CD4-positive, alpha-beta T cell (primary cell): ENCODE measurements at places on chromosomes 6 and 20.

- no peak for DNase-seq
Observed at GRCh38 chr20:64104667-64105451, 2.5 kb downstream of the NPBWR2 start.

- DNase-seq = no peak
Observed at GRCh38 chr6:24831771-24832716, 33.3 kb upstream of the ARMH2 start.

- DNase-seq = no peak
Observed at GRCh38 chr20:20365480-20366161, 2.3 kb upstream of the INSM1 start.

- DNase-seq = no peak
Observed at GRCh38 chr20:53763707-53764414, 170.2 kb upstream of the ZNF217 start.

DNA sequence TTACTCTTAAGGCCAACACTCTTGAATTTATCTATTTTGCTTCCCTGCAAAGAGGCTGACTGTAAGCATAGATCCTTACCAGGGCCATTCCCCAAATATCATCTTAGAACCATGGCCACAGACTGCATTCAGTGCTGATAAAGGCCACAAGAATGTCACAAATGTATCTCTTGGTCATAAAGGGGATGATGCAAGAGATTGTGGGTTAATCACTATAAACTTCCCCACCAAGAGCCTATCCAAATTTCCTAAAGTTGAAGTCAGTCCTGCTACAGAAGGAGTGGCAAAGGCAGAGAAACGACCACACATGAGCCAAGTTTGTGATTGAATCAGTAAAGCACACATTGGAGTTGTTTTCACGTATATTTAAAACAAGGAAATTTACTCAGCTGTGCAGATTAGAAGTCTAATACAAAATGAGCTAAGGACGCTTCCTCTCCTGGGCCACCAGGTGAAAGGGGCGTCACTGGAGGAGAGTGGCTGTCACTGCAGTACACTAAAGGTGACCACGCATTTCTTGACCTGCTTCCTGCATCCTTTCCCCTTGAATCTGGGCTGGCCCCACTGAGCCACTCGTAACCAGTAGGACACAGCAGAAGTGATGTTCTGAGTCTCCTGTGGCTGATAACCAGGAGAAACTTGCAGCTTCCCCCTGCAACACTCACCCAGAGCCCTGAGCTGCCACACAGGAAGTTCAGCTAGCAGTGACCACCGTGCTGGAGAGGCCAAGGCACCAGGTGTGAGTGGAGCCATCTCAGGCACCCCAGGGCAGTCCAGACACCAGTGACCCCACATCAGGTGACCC, 181.9 kb downstream of the SYNDIG1 start:
- DNase-seq = no peak

- DNase-seq = no peak
Observed at GRCh38 chr20:18511571-18511970, 3.8 kb downstream of the SEC23B start.

DNA sequence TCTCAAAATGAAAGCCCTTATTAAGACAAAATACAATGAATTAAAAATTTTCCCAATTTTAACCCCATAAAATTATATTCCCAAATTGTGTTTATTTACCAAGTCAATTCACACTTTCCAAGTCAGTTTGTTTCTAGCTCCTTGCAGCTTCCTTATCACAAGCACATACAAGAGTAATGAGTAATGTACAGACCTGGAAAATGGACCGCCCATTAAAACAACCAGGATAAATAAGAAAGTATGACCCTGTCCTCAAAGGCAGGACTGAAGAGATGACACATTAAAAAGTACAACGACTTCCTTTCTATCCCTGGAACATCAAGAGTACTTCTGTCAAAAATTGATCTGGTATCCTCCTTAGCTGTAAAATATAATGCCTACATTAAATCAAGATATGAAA, 47.1 kb upstream of the TMX4 start:
- no peak for DNase-seq

GRCh38 chr6:15672291-15672690, 9.5 kb upstream of the DTNBP1 start:
- no peak for DNase-seq

GRCh38 chr20:2762578-2763131, 37.8 kb downstream of the CPXM1 start:
- DNase-seq = no peak

- DNase-seq = no peak
Observed at GRCh38 chr6:138522611-138523010, 23.3 kb upstream of the NHSL1 start.

- no peak for DNase-seq
Observed at GRCh38 chr6:92271091-92271490, 1148.3 kb downstream of the EPHA7 start.

DNA sequence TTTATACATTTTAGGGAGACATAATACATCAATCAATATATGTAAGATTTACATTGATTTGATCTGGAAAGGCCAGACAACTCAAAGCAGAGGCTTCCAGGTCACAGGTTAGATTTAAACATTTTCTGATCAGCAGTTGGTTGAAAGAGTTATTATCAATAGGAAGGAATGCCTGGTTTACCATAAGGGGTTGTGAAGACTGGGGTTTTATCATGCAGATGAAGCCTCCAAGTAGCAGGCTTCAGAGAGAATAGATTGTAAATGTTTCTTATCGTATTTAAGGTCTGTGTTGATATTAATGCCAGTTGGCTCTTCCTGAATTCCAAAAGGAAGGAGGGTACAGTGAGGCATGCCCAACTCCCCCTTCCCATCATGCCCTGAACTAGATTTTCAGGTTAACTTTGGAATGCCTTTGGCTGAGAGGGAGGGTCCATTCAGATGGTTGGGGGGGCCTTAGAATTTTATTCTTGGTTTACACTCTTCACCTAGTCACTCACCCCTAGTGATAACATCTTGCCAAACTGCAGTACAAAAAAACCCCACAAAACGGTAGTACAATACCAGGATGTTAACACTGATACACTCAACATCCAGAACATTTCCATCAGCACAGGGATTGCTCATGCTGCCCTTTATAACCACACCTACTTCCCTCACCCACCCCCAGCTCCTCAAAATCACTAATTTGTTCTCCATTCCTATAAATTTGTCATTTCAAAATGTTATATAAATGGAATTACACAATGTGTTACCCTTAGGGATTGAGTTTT, 259.6 kb upstream of the PLN start:
- no peak for DNase-seq

- DNase-seq = no peak
Observed at GRCh38 chr6:83505356-83505755, 7.0 kb upstream of the PRSS35 start.

DNA sequence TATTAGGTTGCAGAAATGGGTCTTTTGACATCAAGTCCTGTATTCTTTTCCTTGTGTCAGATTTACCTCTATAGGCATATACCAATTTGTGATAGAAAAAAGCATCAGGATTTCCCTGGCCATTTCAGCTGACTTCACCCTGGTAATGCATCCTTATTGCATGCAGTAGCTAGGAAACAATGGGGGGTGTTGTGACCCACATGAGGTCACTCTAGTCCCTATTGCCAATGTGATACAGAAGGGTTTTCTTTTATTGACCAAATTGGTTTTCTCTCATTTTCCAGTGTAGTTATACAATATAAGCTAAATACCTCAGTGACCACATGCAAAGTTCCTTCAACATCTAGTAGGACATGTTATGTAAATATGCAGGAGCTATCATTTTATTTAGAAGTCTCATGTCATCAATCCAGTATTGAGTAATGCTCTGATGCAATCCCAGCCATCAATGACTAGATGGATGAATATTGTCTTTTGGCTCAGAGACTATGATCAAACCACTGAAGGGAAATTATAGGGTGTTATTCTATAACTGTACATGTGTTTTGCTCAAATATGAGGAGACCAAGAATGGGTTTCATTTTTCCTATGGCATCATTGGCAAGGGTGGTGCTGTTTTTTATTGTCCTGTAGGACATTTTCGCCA, 177.7 kb downstream of the KLHL32 start:
- no peak for DNase-seq

GRCh38 chr6:157597461-157598312, 216.7 kb downstream of the ZDHHC14 start:
- DNase-seq = peak; percentile 22

GRCh38 chr6:341914-342831, 49.4 kb upstream of the IRF4 start:
- DNase-seq = no peak

- DNase-seq = no peak
Observed at GRCh38 chr20:18166241-18166881, 28.7 kb downstream of the KAT14 start.
